ENCODE measurements at places on chromosomes 16 and 17.

GRCh38 chr17:78873519-78874340 is 29.3 kb downstream of the CEP295NL start:
- peak; percentile 66 for DNase-seq

DNA sequence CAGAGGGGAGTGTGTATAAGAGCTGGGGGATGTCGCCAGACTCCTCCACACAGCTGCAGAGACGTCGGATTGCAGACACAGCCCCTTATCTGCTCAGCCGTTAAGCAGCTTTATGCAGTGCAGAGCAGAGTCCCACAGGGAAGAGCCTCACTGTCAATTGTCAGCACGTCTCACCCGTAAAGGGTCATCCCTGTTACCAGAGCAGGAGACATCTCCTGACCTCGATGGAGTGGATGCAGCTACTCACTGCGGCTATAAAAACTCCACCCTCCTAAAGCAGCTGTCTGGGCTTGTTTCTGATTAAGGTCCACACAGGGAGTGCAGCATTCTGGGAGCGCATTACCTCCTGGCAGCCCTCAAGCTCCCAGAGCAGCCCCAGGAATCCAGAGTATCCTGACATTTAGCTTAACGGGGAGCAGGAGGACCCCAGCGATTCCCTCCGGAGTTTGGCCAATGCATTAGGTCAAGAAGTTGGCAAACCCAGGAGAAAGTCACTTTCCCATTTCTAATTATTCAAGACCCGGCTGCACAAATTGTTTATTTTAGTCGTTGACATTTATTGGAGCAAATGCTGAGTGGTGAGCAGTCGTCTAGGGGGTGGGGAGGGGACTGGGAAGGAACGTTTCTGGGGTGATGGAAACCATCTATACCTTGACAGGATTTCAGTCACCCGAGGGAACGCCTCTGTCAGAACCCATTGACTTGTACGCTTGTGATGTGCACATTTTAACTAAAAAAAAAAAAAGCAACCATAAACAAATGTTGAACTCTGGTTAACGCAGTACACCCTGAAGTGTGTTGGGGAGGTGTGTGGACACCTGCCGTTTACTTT is 100.0 kb upstream of the ZNF469 start:
- DNase-seq, result peak; percentile 16

GRCh38 chr17:71380936-71381335 is 739.9 kb upstream of the SOX9 start:
- no peak for DNase-seq

DNA sequence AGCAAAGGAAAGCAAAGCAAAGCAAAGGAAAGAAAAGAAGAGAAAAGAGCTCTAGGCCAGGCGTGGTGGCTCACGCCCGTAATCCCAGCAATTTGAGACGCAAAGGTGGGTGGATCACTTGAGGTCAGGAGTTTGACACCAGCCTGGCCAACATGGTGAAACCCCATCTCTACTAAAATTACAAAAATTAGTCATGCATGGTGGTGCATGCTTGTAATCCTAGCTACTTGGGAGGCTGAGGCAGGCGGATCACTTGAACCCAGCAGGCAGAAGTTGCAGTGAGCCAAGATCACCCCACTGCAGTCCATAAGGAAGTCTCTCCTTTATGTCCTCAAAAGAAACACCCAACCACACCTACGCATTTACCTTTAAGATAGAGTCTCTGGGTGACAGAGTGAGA is 70.1 kb downstream of the ADAMTS18 start:
- DNase-seq, result no peak

DNA sequence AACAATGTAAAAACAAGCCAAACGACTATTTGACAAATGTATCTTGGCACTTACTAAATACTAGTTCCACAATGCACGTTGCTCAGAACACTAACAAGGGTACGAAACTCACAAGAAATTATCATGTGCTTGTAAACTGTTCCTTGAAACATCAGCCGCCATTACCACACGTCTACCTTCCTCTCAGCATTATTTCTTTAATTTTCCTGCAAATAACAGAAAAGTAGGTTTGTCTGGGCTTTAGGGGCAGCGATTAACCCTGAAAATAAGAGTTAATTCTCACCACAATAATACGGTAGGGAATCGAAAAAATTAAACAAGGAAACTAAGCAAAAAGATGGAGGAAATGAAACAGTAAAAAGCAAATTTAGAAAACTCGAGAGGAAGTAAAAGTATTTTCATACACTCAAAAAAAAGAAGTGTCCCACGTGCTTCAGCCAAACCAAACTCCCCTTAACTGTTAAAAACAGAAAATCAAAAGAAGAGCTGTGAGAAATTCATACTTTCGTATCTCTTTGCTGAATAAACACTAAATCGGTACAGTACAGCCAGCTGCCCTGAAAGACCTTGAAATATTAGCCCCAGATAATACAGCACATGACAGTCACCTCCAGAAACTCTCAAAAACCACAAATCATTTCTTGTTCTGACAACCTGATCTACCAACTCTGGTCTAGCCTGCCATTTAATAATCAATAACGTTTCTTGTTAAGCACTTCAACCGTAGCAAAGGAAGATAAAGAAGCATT is 1.2 kb downstream of the ARHGAP17 start:
- no peak for DNase-seq

GRCh38 chr17:17022456-17022855 is 19.8 kb upstream of the MPRIP start:
- no peak for DNase-seq

GRCh38 chr16:69100071-69100691 is 5.3 kb upstream of the HAS3 start:
- DNase-seq, result no peak

DNA sequence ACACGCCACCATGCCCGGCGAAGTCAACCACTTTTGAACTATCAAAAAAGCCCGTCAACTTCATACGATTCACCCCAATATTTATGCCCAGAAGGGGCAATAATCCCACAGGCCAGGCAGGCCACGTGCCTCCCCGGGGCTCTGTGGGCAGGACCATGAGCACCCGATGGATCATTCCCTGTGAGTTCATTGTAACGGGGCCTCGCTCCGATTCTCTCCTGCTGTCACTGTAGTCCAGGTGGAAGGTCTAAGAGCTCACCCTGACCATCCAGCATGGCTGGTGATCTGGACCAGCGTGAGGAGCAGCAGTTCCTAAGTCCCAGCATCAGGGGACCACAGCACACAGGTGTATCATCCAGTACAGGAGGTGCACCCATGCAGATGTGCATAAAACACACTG is 77.5 kb upstream of the DOC2B start:
- DNase-seq, result no peak

DNA sequence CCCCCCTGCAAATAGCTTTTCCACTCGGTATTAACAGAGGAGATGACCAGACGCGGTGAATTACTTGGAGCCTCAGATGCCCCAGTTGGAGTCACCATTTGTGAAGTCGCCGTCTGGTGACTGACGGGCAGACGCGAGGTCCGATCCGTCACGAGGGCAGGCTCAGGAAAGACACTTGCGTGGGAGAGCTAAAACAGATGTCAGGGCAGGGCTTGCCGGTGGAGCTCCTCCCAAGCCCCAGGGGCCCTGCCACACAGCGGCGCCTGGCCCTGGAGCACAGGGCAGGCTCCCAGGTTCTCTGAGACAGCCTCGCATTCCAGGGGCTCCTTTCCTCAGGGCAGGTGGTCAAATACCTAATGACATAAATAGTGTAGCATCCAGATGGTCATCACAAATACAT is 348.3 kb downstream of the C16orf95 start:
- no peak for DNase-seq

GRCh38 chr17:33560165-33560564 is 267.1 kb upstream of the ASIC2 start:
- DNase-seq, result no peak

GRCh38 chr16:86430814-86431213 is 79.5 kb upstream of the FOXF1 start:
- DNase-seq, result no peak

- DNase-seq, result peak; percentile 63
Observed at GRCh38 chr17:77465358-77466041, 324.7 kb downstream of the SEC14L1 start.

- DNase-seq, result no peak
Observed at GRCh38 chr16:73036074-73036826, 11.7 kb downstream of the ZFHX3 start.

GRCh38 chr16:55559933-55560516 is 6.5 kb upstream of the CAPNS2 start:
- no peak for DNase-seq

DNA sequence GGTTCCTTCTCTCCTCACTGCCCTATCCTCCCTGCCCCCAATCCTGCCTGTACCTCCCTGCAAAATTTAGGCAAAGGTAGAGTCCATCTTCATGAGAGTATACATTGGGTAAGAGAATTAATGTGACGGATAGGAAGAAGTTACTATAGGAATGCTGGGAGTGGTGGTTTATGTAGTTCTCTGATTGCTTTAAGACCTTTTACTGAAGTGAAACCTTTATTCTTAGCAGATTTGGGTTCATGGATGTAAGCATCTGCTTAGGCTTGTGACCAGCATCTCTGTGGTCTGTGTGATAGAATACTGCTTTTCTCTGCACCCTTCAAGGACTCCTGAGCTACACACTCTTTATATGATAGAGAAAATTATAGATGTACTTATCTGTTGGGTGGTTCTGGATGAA is 127.3 kb downstream of the PRKCA start:
- no peak for DNase-seq

- DNase-seq, result peak; percentile 13
Observed at GRCh38 chr16:67539271-67539670, 10.6 kb downstream of the RIPOR1 start.

- DNase-seq, result no peak
Observed at GRCh38 chr17:311119-311782, 41.4 kb downstream of the RPH3AL start.

GRCh38 chr16:2810651-2811050 is 6.4 kb upstream of the PRSS21 start:
- no peak for DNase-seq

- no peak for DNase-seq
Observed at GRCh38 chr16:5851393-5851982, 753.9 kb upstream of the EEF2KMT start.

GRCh38 chr16:46862555-46863447 is 21.4 kb upstream of the GPT2 start:
- no peak for DNase-seq

DNA sequence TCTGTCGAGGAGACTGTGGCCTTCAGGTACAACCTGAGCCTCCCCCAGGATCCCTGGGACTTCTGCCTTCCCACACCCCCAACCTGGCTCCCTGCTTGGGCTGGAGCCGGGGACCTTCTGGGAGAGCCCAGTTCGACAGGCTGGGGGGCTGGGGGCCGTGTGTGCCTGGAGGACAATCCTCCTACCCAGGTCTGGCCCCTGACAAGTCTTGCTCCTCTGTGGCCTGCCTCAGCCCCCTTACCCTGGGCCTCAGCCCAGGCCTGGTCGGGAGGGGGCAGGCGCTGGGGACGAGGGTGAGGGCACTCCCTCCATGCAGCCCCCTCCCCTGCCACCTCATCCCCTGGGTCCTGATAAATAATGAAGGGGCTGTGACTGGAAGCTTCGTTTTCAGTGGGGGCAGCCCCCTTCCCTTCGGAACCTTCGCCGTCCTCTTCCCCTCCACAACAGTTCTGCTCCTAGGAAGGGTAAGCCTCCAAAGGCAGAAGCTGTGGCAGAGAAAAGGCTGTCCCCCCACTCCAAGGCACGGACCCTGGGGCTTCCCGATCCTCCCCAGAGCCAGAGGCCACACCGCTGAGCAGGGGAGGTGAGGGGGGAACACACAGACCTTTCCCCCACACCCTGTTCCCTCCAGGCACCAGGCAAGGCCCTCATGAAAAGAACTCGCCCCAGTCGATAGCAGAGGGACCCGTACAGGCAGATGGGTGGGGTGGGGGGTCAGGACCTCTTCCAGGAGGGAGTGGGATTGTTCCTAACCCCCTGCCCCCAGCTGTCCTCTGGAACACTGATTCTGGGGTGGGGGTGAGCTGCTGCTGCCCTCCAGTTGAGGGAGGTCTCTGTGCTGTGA is 5.0 kb upstream of the BAHCC1 start:
- DNase-seq, result no peak

- no peak for DNase-seq
Observed at GRCh38 chr17:51234162-51234561, 25.7 kb downstream of the MBTD1 start.

GRCh38 chr16:15606518-15607220 is 36.3 kb downstream of the MARF1 start:
- DNase-seq, result no peak

DNA sequence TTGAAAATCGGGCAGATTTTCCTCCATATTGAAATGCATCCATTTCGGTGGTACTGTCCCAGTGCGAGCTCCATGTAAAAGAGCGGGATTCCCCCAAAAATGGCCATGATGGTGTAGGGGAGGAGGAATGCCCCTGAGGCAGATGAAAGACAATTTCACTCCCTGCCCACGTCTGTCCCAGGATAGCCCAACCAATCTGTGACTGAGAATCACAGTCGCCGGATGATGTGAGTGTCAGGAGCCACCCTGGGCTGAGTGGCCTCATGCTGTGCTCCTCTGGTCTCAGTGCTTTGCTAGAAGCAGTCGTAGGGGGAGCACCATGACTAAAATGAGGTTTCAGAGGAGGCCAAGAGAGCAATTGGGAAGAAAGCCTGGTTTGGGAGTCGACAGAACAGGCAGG is 16.7 kb downstream of the SLC6A4 start:
- DNase-seq, result no peak

- DNase-seq, result peak; percentile 51
Observed at GRCh38 chr16:22948603-22949368, 134.8 kb downstream of the HS3ST2 start.

- no peak for DNase-seq
Observed at GRCh38 chr17:50832864-50833381, 2.5 kb upstream of the WFIKKN2 start.

DNA sequence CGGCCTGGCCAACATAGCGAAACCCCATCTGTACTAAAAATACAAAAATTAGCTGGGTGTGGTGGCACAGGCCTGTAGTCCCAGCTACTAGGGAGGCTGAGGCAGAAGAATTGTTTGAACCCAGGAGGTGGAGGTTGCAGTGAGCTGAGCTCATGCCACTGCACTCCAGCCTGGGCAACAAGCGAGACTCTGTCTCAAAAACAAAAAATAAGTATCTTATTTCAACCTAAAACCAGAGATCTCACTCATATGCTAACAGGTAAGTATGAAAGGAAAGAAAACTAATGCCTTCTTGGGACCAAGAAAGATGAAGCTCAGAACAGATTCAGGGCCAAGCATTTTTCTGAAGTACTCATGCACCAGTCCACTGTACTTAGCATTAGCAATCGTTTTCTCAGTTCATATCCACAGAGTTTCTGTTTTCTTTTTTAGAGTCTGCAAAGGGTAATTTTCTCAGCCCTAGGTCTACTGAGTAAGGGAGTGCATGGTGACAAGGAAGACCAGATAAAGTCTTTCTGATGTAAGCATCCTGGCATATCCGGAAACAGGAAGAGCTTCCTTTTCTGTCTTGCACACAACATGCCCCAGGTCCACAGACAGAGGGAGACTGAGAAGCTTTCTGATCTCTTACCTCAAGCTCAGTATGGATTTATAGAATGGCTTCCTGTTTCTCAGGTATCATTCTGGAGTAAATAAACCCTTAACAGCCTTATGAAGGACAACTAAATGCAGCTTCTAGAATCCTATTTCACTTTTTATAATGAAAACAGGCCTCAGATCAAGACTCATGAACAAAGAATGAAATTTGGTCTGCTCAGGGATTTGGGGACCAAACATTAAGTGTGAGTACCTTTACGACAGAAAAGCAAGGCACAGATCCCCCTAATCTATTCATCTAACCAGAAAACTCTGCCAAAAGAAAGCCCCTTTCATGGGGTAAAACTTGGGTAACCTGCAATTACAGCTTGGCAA is 38.7 kb upstream of the FOXJ1 start:
- DNase-seq, result no peak

Data from left ventricle myocardium superior (tissue), 1 donor.